ENCODE measurements at places on chromosomes 1 and 21.
A peak's percentile ranks its signal among the peaks of the same experiment; 100 is the strongest.

- DNase-seq: no peak
Measured at GRCh38 chr21:41827951-41828883, 50.9 kb downstream of the PRDM15 start.

DNA sequence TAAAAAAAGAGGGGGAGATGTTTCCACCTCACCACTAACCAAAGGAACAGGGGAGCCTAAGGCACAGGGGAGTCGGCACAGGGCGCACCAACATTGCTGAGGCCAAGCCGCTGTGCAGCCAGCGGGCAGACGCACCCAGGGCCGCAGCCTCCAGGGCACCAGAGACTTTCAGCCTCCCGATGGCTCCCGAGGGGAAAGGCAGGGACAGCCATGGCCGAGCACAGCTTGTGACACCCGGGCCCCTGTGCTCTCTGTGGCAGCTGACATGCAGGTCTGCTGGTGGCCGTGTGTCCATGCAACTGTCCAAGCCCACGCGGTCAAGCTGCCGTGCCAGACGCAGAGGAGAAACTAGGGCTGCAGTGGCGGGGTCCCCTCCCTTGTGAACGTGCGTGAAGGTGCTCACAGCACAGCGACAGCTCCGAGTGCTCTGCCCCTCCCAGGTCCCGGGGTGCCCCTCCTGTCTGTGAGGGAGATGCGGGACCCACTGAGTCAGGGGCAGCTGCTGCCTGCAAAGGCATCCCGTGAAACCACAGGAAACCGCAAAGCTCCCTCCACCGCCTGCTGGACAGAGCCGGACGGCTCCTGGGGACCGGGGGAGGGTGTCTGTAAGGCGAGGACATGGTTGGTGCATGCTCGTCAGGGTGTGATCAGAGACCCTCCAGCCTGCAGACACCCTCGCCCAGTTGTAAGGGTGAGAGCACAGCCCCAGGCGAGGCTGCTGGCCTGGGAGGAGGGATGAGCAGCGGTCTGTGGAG is 2.5 kb downstream of the KRTAP10-11 start:
- no peak for DNase-seq

GRCh38 chr1:61083013-61083806 is 849 bp downstream of the NFIA start:
- peak; percentile 14 for DNase-seq

- DNase-seq: no peak
Measured at GRCh38 chr1:25563330-25564215, 20.2 kb downstream of the LDLRAP1 start.

- DNase-seq: no peak
Measured at GRCh38 chr1:35864813-35865212, 18.2 kb upstream of the AGO1 start.

GRCh38 chr1:19852036-19852435 is 30.2 kb upstream of the OTUD3 start:
- no peak for DNase-seq

GRCh38 chr1:115980156-115980555 is 3.8 kb downstream of the SLC22A15 start:
- no peak for DNase-seq

GRCh38 chr1:98084188-98084587 is 163.4 kb upstream of the DPYD start:
- no peak for DNase-seq

DNA sequence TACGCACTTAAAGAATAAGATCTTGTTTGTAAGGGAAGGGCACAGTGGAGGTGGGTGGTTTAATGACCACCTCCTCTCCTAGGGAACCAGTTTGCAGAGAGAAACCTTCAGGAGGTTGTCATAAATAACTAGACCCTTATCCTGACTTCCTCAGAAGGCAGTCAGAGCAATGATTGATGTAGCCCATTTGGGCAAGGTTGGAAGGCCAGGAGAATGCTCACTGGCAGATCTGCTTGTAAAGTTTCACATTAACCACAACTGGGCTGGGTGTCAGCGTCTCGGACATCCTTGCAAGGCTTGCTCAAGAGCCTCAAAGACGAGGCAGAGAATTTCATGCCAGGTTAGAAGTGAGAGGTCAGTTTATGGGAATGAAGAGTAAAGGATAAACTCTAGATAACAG is 87.6 kb upstream of the TRABD2B start:
- no peak for DNase-seq

DNA sequence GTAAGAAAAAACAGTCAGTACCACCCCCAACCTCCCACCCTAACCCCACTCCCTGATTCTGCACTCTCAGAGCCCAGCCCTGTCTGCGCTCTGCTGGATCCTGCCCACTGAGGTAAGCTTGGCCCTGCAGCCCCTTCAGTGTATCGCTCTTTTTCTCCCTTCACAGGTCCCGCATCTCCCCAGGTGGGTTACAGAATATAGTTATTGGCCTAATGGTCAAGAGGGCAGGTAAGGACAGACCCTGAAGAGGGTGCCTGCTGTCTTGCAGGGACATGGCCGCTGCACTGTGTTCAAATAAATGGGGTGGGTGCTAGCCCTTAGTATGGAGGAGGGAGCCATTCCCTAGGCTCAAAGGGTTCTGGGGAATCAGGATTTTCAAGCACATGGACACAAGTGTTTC is 135.7 kb downstream of the ADSS2 start:
- no peak for DNase-seq

GRCh38 chr1:93081716-93082115 is 2.6 kb downstream of the MTF2 start:
- peak; percentile 10 for DNase-seq

DNA sequence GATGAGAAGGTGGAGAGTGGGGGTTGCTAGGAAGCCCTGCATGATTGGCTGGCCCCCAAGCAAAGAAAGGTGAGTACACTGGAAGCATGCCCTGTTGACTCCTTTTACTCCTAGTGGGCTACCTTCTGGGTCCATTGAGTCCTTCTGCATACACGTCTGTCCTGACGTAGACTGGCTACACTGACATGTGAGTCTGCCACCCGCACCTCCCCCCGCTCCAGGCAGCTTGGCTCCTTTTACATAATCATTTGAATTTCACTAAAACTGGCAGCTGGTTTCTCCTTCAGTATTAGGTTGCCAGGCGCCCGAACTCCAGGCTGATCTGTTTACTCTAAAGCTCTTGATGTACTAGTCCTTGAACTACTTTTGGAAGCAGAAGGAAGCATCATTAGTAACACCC is 8.7 kb downstream of the MRPS21 start:
- DNase-seq: no peak

- DNase-seq: no peak
Measured at GRCh38 chr1:48035371-48036141, 38.4 kb upstream of the TRABD2B start.

GRCh38 chr1:231981675-231982074 is 355.1 kb downstream of the DISC1 start:
- no peak for DNase-seq

All from umbilical cord (tissue), 2 donors.